Anterior cingulate cortex (tissue), 58 donors: ENCODE measurements at places on chromosomes 6 and 20.

- no peak for DNase-seq
Observed at GRCh38 chr6:170174771-170175643, 115.9 kb downstream of the DLL1 start.

DNA sequence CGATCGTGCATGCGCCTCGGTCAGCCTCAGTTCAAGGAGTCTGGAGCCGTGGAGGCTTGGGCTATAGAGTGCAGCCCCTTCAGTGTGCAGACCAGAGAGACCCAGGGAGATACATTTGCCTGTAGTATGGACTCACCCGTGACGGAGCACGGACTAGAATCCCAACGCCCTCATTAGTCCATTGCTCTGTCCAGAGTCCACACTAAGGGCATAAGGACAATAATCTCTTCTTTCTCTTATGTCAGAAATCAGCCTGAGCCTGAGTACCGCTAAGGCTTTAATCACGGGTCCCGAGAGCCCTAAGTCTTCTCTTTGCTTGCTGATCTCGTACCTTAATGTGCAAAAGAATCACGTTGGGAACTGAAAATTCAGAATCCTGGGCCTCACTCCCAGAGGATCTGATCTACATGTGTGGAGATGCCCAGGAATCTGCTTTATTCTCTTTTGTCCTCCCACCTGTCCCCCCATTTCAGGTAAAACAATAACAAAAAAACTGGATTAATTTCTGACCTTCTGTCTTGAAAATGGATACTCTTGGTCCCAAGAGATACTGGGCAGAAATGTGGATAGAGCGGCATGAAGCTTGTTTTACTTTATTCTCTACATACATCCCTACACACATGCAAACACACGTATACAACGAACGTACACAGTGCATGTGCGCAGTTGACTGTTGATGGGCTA, 671 bp downstream of the BPHL start:
- no peak for DNase-seq

GRCh38 chr6:87279196-87279595, 43.2 kb upstream of the SMIM8 start:
- no peak for DNase-seq

DNA sequence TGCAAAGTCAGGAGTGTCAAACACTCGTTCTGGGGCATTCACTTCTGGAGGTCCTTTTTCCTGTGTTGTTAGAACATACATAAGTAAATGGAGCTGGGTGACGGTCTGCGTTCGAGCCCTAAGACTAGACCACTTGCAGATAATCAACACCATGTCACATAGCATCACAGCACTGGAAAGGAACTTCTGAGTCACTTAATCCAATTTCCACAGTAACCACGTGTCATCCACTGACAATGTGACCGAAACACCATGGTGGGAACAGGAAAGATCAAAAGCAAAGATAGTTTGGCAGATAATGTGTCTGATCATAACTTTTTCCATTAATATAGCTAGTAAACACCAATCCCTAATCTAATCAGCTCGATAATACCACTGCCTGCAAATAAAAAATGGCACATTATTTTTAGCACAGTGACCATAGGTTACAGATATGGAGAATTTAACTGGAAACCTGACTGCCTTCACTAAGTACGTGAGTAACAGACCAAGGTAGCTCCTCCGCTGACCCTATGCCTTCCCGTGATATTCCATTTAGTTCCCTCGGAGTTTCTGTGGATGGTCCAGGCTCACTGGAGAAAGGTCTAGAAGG, 34.8 kb downstream of the WRNIP1 start:
- DNase-seq: no peak

- no peak for DNase-seq
Observed at GRCh38 chr6:7833751-7834070, 76.9 kb downstream of the TXNDC5 start.

GRCh38 chr6:18216411-18216810, 47.9 kb downstream of the DEK start:
- no peak for DNase-seq

GRCh38 chr6:170371588-170371987, 65.0 kb downstream of the FAM120B start:
- peak; percentile 13 for DNase-seq

- DNase-seq: no peak
Observed at GRCh38 chr20:47791084-47791599, 5.9 kb upstream of the SULF2 start.

GRCh38 chr6:56567501-56567900, 75.2 kb downstream of the DST start:
- no peak for DNase-seq

DNA sequence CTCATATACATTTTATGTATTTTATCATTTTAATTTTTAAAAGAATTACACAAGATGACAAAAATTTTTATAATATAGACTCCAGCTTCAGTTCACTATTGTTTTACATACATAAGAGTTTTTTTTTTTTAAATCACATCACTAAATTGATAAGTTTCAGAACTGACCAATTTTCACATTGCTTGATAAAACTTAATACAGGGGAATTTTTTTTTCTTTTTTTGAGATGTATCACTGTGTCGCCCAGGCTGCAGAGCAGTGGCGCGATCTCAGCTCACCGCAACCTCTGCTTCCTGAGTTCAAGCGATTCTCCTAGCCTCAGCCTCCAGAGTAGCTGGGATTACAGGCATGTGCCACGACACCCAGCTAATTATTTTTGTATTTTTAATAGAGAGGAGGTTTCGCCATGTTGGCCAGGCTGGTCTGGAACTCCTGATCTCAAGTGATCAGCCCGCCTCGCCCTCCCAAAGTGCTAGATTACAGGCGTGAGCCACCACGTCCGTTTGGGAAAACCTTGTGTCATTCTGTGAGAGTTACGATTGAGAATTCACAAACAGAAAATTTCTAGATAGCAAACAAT, 36.6 kb upstream of the BTN3A2 start:
- DNase-seq: no peak

- no peak for DNase-seq
Observed at GRCh38 chr20:44796758-44797457, 13.4 kb downstream of the RIMS4 start.

- no peak for DNase-seq
Observed at GRCh38 chr20:43459022-43459942, 1.6 kb downstream of the SRSF6 start.
